ENCODE measurements at places on chromosomes 11 and 22. TPM values are rescaled to one million over a fixed set of nuclear protein-coding genes. Genes with fewer than 3 reads are reported as not detected.

The ALDH3B1 gene
- total RNA-seq: 2.5 TPM

The TRIM22 gene
- total RNA-seq: 21.7 TPM

GRCh38 chr11:17574141-17575091, 27.4 kb downstream of the OTOG start:
- ATAC-seq: no peak

- ATAC-seq: peak; percentile 64
Measured at GRCh38 chr22:27880778-27881394, 38.2 kb downstream of the PITPNB start.

GRCh38 chr11:2657697-2658284, 42.0 kb downstream of the KCNQ1OT1 start:
- ATAC-seq: no peak

DNA sequence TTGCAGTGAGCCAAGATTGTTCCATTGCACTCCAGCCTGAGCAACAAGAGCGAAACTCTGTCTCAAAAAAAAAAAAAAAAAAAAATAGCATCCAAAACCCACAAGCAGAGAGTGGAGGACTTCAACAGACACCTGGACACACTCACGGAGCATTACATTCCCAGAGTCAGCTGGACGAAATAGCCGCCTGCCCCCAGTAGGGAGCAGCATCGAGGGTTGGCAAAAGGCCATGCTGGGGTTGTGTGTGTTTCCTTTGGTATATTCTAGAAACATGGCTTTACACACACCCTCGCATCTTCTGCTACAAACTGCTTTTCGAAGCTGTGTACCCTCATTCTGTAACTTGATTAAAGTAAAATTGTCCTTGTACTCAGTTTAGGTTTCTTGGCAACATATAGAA, 5.3 kb downstream of the ADA2 start:
- ATAC-seq: no peak

GRCh38 chr11:46120346-46121300, 631 bp downstream of the PHF21A start:
- peak; percentile 20 for ATAC-seq

DNA sequence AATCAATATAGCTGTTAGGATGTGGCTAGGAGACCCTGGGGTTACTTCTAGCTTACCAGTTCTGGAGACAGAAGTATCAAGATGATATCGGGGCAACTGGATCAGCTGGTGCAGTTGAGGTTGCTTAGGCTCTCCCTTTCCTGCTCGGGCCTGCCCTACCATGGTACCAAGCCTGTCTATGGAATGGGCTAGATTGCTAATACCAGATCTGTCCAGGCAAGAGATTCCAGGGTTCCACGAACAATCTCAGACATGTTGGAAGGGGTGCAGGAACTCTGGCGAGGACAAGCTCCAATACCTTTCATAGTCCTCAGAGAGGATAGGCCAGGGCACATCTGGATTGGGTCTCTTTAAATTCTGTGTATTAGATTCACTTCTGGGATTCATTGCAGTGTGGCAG, 53.8 kb downstream of the ADM start:
- ATAC-seq: peak; percentile 71
